ENCODE measurements at places on chromosomes 3 and 15.

GRCh38 chr15:42737529-42738328 is 801 bp upstream of the CDAN1 start:
- no peak for DNase-seq

- DNase-seq = no peak
Observed at GRCh38 chr3:112579697-112580096, 17.9 kb downstream of the SLC35A5 start.

GRCh38 chr3:14203521-14204079 is 25.0 kb downstream of the LSM3 start:
- DNase-seq = no peak

DNA sequence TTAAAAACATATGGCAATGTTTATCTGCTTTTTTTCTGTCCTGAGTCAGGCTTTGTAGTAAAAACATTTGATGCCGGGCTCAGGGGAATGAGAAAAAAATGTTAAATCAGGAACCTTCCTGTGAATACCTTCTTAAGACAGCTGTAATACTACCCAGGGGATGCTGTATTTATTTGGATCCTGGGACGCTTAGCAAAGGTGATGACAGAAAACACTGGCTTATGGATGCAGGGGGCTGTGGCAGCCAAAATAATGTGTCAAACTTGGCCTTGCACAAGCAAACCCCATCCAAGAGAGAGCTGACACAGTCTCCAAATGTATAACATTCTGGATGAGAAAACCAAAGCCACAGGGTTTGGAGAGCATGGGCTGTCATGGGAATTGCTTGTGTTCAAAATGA is 438.2 kb upstream of the PROK2 start:
- no peak for DNase-seq
